ELF-1 (cell line): ENCODE measurements at places on chromosomes 4 and X.

DNA sequence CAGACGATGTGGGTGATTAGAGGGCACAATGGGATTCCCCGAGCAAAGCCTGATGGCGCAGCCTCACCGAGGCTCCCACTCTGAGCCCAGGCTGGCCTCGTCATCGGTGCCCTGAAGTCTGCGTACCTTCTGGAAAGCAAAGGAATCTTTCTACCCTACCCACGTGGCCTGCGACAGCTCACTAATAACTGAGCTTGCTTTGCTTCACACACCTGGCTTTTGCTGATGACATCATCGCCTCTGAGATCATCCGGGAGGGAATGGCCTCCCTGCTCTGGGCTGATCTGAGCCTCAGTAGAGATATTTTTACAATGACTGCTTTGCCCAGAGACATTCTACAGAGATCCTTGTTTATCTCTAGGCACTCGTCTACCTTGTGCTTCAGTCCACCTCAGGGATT lies 45.4 kb upstream of the PDLIM3 start:
- peak; percentile 30 for DNase-seq

DNA sequence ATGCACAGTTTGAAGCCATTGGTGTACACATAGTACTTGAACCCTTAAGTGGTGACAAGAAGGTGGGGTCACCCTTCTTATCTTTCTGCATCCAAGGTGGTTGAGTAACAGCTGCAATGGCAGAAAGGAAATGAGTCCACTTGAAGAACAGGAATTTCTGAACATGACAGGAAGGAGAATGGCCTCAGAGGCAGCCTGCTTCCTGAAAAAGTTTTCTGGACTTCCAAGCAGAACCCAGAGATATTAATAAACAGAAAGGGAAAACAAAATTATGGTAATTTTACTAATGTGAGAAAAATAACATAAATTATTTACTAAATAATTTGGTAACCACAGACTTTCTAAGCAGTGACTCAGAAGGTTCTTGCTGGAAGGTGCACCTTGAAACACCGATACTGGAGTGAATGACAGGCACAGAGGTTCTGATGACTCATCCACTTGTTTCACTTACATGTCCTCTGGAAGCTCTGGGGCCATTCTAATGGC lies 119.9 kb upstream of the HS3ST1 start:
- no peak for DNase-seq

DNA sequence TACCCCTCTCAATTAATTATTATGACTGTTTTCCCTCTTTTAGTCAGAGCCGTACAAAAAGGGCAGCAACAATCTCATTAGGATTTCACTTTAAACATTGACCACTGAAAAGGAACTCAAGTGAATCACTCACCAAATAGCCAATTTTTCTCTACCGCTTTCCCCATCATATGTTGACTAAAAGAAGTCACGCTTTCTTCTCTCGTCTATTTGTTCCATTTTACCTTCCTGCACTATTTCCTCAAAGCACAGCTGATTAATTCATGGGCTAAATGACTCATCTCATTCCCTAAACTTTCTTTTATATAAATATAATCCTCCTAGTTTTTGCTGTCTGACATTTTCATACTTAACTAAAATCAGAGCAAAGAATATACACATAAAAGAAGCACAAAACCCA lies 8.2 kb downstream of the MID1 start:
- no peak for DNase-seq

DNA sequence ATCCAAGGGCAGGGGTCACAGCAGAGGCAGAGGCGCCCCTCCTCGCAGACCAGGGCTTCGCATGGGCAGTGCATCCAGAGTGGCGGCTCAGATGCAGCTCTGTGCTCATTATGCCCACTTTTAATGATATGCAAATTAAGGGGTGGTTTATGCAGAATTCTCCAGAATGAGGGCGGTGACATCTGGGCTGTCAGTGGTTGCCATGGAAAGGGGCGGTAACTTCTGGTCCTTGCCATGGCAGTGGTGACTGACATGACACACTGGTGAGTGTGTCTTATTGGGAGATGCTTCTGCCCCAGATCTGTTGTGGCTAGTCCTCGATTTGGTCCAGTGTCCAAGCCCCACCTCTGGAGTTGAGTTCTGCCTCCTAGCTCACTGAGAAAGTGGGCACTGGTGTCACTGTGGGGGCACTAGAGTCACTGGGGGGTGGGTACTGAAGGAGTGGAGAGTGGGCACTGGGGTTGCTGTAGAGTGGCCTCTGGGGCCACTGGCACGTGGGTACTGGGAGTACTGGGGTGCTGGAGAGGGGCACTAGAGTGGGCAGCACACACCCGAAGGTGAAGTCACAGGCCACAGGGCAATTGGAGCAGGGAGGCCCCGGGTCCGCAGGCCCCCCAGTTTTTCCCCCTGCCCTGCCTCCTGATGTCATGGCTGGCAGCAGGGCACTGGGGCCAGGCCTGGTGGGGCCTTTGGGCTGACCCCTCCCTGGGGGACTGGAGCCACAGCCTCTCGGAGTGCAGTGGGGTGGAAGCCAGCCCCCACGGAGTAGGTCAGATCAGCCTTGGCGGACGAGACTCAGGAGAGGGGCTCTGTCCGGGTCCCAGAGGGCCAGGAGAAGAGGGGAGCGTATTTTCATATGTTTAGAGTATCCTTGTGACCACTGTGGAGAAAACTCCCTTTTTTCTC lies 98.6 kb upstream of the NKX1-1 start:
- no peak for DNase-seq

GRCh38 chrX:102658556-102658955 lies 7.3 kb downstream of the GPRASP1 start:
- DNase-seq = no peak

DNA sequence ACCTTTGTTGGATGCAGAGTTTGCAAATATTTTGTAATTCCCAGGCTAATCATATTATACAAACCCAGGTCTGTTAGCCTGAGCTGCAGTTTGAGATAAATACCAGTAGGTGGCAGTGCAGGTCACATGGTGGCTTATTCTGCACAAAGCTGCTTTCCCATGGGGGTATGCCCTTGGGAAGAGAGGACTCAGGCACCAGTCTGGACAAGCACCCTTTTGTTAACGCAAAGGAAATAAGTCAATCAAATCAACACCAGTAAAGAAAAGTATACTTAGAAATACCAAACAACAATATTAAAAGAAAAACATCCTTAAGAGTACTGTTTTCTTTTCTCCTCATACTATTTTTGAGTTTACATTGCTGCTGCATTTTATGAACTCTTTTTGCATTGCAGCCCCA lies 389.0 kb upstream of the ZFP42 start:
- peak; percentile 50 for DNase-seq

GRCh38 chr4:38967260-38968095 lies 64.7 kb downstream of the TMEM156 start:
- no peak for DNase-seq

DNA sequence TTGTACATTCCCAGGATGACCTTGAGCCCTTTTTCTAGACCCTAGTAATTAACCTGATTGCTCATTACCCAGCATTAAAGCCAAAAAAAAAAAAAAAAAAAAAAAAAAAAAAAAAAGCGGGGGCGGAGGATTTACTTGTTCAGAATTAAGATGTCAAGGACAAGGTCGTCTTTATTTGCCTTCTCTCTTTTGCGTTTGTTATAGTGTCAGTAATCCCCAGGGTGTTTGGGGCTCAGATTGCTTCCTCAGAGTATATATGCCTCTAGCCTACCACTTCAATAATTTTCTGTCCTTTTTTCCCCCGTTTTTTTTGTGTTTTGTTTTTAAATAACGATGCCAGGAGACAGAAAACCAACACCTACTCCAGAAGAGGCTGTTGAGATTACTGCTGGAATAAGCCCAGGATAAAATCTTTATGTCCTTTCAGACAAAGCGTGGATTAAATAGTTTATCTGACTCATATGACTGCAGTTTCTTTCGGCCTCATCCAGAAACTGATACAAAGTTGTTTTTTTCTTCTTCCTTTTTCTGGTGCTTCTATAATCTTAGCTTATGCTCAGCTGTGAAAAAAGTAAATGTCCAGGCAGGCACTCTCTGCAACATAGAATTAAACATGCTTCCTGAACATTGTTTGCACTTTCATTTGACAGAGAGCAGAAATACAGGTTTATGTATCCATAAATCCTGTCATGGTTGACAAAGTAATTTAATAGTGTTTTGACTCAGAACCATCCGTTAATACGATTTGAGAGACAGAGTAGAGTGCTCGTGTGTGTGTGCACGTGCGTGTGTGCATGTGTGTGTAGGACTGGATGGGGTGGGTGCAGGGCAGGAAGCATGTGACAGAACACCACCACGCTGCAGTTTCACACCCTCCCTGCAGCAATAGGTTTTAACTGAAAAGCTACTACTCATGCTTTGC lies 138.6 kb downstream of the AFF1 start:
- no peak for DNase-seq

- no peak for DNase-seq
These were observed 161.8 kb upstream of the LDB2 start for GRCh38 chr4:17060230-17060629.

DNA sequence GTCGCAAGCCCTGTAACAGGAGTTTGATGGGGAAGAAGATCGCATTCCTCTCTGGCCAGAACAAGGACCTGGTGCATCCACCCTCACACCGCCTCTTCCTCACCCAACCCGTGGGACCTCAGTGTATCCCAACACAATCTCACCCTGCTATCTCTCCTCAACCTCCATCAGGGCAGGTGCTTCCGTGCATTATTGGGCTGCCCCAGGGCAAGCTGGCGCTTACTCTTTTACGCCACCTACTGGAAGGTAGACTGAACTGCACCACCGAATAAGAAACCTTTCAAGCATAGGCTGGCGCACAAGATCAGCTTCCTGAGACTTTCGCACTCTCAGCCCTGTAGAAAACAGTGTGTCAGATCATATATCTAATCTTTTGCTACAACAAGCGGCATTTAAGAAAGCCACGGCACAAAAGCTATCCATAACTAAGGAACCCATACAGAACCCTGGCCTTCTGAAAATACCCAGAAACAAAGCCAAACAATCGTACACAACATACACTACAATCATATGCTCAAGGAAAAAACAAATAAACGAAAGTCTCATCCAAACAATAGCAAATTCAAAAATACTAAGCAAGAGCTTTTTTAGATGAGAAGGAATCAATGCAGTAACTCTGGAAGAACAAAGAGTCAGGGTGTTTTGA lies 209.3 kb downstream of the UGT8 start:
- DNase-seq = peak; percentile 68

GRCh38 chr4:18250564-18250963 lies 229.0 kb upstream of the LCORL start:
- DNase-seq = no peak

GRCh38 chr4:23747281-23747735 lies 142.5 kb downstream of the PPARGC1A start:
- peak; percentile 7 for DNase-seq

GRCh38 chr4:125323654-125324053 lies 8.9 kb downstream of the FAT4 start:
- DNase-seq = no peak

- DNase-seq = no peak
These were observed 42.6 kb downstream of the GABRG1 start for GRCh38 chr4:46081248-46081647.

- DNase-seq = no peak
These were observed 57.4 kb downstream of the BCORL1 start for GRCh38 chrX:130039847-130040246.

GRCh38 chr4:147480502-147480890 lies 401 bp upstream of the EDNRA start:
- DNase-seq = no peak

DNA sequence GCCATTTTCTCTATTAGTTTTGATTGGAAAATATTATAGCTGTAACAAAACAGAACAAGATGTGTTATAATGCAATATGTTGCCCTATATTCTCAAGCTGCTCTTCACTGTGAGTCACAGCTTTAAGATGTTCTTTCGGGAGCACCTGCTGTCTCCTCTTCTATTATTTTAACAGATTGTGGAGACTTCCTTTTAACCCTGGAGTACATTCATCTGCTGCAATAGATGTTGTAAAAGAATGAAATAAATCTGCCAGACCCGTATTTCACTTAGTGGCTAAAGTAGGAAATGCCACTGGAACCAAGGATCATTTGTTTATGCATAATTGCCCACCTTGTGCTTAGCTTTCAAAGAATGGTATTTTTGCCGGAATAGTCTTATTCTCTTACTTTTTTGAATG lies 11.1 kb downstream of the LSM6 start:
- DNase-seq = no peak

DNA sequence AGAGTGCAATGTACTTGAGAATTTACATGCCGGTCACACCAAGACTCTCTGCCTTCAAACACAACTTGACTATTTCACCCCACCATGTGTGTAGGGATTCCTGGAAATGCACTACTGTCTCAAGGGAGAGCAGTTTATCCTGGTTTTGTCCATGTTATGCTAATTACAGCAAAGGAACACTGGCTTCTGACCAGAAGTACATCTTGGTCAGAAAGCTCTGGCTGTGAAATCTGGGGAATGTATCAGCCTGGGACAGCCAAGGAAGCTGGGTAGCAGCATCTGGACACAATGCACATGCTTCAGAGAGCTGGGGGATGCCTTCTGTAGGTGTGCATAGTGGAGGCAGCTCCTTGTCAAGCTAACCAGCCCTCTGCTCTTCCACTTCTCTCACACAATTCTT lies 1432.6 kb upstream of the TENM3 start:
- DNase-seq = no peak

- no peak for DNase-seq
These were observed 160.4 kb downstream of the FRAS1 start for GRCh38 chr4:78217557-78217956.

- DNase-seq = no peak
These were observed 11.5 kb downstream of the PRPS2 start for GRCh38 chrX:12802741-12803140.

GRCh38 chrX:69216446-69216845 lies 51.2 kb upstream of the PJA1 start:
- DNase-seq = no peak

GRCh38 chr4:94232519-94232918 lies 24.9 kb downstream of the SMARCAD1 start:
- DNase-seq = no peak

- no peak for DNase-seq
These were observed 39.4 kb downstream of the PPM1K start for GRCh38 chr4:88244816-88245579.

- DNase-seq = peak; percentile 14
These were observed 50.2 kb downstream of the LEF1 start for GRCh38 chr4:108118505-108118904.

DNA sequence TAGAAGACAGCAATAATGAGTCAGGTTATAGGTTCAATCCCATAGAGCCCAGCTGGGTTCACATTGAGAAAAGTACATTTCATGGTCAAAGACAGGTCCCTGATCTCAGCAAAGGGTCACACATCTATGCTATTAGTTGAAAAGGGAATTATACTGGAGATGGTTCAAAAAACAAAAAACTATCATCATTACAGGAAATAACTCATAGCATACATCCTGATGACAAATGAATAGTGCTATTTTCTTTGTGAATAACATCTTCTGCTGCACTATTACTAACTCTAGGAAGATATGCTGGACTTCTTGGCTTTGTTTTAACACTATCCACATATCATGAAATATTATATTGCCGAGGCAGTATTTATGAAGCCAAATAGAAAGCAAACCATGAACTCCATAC lies 202.5 kb upstream of the MAB21L2 start:
- no peak for DNase-seq

DNA sequence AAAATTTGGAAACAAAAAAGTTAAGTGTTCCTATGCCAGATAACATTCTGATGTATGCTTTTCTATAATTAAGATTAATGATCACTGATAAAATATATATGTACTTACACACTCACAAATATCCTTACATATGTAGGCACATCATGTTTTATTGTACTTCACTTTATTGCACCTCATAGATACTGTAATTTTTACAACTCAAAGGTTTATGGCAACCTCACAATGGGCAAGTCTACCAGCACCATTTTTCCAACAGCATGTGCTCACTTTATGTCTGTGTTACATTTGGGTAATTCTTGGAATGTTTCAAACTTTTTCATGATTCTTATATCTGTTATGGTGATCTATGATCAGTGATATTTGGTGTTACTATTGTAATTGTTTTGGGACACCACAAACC lies 57.8 kb upstream of the GPRIN3 start:
- DNase-seq = no peak
